ENCODE measurements at places on chromosomes 12 and 14.

DNA sequence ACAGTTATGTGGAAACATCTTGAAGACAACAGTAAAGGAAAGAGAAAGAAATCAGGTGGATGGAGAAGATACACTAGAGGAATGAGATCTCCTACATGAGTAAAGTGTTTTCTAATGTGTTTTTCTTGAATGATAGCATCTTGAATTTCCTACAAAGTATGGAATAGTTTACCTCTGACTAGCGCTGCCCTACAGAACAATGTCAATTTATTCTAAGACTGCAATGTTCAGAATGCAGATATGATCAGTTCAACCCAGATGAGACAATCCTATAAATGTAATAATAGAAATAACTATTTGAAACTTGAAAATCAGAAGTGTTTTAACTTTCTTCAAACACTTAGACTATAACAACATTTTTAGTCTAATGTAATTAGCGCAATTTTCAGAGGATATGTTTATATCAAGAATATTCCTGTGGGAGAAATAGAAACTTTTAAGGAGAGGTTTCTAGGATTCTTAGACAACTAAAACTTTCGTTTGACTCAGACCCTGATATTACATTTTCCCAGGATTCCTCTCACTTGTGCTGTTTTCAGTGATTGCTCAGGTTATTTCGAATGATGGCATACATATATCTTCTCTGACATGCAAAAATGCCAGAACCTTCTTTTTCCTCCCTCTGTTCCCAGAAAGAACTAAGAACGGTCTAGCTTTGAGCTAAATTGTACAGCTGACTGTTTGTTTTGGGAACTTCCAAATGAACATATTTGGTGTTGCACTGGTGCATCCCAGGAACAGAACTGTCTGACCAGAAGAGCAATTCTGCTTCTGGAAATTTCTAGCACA lies 1017.4 kb downstream of the DIO2 start:
- no peak for DNase-seq

DNA sequence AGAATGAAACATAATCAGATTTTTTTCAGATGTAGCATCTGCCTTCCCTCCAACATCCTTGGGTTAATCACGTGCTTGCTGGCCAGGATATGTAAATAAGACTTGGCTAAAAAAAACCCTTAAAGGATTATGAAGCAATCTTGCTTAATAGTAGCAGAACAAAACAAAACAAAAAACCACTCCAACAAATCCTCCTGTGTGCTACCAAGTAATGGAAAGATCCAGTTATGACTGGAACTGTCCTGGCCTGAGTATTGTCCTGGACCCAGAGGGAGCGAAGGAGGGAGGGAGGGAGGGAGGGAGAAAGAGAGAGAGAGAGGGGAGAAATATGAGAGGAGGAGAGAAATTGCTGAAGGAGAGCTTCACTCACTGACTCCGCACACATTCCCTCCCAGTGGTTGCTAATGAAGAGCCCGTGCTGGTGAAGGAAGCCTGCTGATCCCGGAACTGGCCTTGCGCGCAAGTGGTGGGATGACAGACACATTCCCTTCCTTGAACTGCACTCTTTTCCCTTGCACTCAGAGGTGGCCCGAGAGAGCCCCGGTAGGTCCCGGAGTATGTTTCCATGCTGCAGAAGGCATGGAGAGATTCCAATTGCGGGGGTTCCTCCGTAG lies 57.2 kb downstream of the HMGA2 start:
- no peak for DNase-seq

- DNase-seq, result no peak
These were observed 208.2 kb downstream of the EPS8 start for GRCh38 chr12:15581006-15581405.

DNA sequence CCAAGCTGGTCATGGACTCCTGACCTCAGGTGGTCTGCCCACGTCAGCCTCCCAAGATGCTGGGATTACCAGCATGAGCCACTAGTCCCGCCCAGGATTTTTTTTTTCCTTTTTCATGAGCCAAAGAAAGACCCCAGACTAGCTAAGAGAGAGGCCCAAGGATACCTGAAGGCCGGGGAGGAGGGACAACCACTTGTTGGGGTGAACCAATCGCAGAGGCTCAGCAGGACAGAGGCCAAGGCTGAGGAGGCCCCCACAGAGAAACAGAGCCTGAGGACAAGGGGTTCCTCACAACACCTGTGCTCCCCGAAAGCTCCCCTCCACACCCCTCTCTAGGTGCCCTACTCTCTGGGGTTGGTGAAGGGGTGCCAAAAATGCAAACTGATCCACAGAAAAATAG lies 1.0 kb upstream of the SERPINA3 start:
- DNase-seq, result no peak

- peak; percentile 79 for DNase-seq
These were observed at the start of gene NFATC4 for GRCh38 chr14:24367514-24368211. NFATC4 (plus strand) TSS chr14:24368184; CDS start chr14:24368341, 157 bp downstream.
